ENCODE measurements at places on chromosomes 13 and 19.

GRCh38 chr13:46119883-46120614 is 15.2 kb upstream of the CPB2 start:
- peak; percentile 19 for DNase-seq

DNA sequence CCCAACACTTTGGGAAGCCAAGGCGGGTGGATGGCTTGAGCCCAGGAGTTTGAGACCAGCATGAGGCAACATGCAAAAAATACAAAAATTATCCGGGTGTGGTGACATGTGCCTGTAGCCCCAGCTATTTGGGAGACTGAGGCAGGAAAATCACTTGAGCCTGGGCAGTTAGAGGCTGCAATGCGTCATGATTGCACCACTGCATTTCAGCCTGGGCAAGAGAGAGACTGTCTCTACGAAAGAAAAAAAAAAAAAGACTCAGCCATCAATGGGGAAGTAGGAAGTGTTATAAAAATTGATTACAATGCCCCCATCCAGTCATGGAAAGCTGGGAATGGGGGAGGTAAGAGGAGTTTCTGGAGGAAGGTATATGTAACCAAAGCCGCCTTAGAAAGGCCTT is 5.4 kb downstream of the TYK2 start:
- DNase-seq, result no peak

GRCh38 chr13:99404005-99404755 is 97.0 kb upstream of the GPR183 start:
- DNase-seq, result peak; percentile 2

- no peak for DNase-seq
Measured at GRCh38 chr13:47206111-47206510, 309.3 kb upstream of the HTR2A start.

GRCh38 chr19:17616961-17617806 is 61.7 kb downstream of the COLGALT1 start:
- DNase-seq, result no peak

DNA sequence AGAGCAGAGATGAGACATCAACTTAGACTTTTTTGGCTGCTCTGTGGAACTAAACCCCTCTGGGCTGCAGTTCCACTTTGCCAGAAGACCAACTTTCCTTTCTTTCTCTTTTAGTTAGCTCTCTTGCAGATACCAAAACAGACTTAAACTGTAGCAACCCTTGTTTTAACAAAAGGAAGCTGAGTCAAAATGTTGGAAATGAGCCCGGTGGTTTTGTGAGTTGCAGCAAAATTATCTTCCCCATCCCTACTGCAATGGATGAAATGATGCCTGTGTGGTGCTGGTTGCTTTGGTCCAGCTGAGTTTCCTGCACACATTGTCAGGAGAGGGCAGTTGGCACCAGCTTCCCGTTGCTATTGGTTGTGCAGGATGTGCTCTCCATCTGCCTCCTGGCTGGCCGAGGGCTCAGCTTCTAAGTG is 115.3 kb downstream of the LRCH1 start:
- DNase-seq, result no peak

- no peak for DNase-seq
Measured at GRCh38 chr13:53778937-53779336, 750.3 kb downstream of the OLFM4 start.

DNA sequence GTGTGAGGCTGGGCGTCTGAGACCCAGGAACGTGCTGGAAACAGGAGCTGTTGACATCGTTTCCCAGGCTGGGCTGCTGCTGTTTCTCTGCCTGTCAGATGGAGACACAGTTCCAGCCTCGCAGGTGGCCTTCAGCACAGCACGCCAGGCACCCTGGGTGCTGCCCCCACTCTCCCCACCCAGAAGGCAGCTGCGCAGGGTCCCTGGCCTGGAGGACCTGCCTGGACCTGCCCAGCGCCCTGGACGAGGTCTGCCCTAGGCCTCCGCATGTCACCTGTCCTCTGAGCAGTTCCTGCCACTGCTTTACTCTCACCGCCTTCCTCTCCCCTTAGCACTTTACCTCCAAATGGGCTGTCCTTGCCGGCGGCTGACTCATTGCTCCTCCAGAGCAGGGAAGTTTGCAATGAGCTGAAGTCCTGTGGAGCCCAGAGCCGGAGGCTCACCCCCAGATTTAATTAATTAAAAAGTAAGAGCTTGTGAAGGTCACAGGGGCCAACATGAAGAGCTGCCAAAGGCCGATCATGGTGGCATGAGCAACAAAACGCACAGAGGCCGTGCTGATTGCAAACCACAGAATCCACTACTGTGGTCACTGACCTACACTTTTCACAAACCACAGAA is 32.2 kb downstream of the C13orf46 start:
- DNase-seq, result no peak

GRCh38 chr13:35672611-35673010 is 196.1 kb upstream of the MAB21L1 start:
- no peak for DNase-seq

DNA sequence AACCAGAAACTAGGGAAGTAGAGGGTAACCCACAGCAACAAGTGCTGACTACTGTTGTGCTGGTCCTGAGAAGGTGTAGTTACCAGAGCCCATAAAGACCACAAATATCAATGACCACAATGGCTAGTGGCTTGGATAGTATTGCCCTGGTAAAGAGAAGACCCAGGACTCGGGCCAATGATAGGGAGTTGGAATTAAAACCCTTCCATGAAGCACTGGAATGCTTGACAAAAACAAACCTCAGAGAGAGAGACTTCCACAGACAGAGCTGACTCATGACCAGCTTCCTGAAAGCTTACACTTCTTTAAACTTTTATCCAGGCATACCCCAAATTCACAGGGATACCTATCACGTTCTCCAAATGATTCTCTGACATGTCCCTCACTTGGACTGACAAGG is 60.5 kb downstream of the WDR87 start:
- DNase-seq, result no peak

GRCh38 chr13:46202966-46203365 is 8.8 kb upstream of the LRRC63 start:
- no peak for DNase-seq

GRCh38 chr13:113918580-113918979 is 54.7 kb upstream of the GAS6 start:
- DNase-seq, result no peak

DNA sequence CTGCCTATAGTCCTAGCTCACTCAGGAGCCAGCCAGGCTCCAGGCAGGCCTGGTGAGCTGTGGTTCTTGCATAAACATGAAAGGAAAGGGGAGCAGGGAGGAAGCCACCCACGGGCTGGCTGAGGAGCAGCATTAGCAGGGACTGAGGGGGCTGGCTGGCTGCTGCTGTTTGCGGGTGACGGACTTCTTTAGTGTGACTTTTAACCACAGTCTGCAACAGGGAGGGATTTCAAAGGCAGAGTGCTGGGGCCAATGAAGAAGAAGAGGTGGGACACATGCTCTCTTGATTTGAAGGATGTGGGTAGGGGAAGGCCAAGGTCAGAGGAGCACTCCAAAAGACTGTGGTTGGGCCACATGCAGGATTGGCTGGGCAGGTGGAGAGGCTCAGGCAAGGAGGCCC is 223.0 kb downstream of the DNAJC15 start:
- DNase-seq, result no peak

GRCh38 chr13:30551189-30551588 is 66.5 kb upstream of the USPL1 start:
- peak; percentile 26 for DNase-seq

- peak; percentile 24 for DNase-seq
Measured at GRCh38 chr13:94558716-94559115, 37.2 kb downstream of the TGDS start.

DNA sequence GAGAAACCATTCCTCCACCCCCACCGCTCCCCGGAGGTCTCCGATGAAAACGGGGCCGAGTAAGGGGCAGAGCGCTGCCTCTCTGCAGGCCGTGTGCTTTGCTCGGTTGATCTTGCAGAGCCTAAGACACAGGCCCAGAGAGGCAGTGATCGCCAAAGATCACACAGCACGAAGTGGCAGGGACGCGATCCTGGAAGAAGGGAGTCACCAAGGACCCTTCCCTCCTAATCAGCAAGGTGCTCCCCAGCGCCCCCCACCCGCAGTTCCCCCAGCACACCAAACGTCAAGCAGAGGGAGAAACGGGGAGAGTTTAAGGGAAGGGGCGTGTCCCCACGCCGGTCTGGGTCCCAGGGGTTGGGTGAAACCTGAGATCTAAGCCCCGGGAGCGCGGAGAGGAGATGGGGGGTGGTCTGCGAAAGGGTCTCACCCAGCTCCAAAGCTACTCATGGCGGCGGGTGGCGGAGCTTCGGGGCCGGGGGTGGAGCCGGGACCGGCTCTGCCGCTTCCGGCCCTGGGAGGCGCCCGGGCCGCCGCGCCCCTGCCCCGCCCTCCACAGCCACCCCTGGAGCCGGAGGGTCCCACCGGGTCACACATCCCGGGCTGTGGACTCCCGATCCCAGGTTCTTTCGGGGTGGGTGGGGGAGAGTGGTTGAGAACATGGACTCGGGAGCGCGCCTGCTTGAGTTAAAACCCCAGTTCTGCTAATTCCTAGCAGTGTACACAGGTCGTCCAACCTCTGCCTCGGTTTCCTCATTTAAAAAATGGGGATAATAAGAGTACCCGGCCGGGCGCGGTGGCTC is at the start of gene EML2:
Gene EML2 (minus strand): TSS at position 468 of the 800 bp plus-strand sequence. CDS start 21 bp downstream, at position 447.
- DNase-seq, result peak; percentile 67
